ENCODE measurements at places on chromosomes 1 and 21. TPM values are rescaled to one million over a fixed set of nuclear protein-coding genes. Genes with fewer than 3 reads are reported as not detected.

Gene CEP104
- total RNA-seq: 39.5 TPM

Gene SLC45A3
- 8.6 TPM for total RNA-seq

DNA sequence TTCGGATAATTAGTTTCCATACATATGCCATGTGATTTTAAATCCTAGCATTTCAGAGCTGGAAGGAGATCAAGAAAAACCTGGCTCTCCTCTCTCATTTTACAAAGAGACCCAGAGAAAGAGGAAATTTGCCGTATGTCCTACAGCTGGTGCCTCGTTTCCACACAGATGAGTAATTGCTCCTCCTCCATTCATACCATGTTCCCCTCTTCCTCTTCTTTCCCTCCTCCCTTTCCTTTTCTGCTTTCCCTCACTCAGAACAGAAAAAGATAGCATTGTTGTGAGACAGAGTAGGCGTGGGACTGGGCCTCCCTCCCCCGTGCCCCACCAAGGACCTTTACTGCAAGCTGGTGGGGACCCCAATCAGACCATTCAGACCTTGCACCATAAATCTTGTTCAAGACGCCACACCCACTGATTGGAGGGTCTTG is 13.7 kb upstream of the SLC44A3 start:
- H3K4me3 ChIP-seq: no peak overlapping the region
- H3K36me3 ChIP-seq: no peaks in the 10 kb centered on the region
- H3K27ac ChIP-seq: no peak overlapping the region

- peaks cover 23% of the 10 kb centered on the region for H3K4me1 ChIP-seq
- DNase-seq: no peak
- H3K27ac ChIP-seq: no peak overlapping the region
These were observed 31.6 kb upstream of the UBE2U start for GRCh38 chr1:64171797-64172281.

DNA sequence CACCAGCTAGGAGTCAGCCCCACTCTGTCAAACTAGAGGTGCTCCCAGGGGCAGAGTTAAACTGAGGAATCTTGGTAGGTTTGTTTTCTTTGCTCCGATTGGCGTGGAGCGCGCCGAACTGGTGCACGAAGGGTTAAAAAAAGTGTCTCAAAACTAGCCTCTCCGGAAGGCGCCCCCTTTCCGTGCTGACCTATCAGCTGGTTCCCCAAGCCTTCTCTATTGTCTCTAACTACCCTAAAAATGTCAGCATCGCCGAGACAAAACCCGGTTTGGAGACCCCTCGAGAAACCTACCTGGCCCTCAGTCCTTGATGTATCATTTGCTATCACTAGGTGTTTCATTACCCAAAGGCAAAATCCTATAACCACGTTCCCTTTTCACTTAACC is 2.2 kb downstream of the TGFB2 start:
- no peaks in the 10 kb centered on the region for H3K4me1 ChIP-seq
- H3K4me3 ChIP-seq: peak overlapping the region; percentile 48
- no peaks in the 10 kb centered on the region for H3K36me3 ChIP-seq
- DNase-seq: peak; percentile 84
- H3K27me3 ChIP-seq: no peaks in the 10 kb centered on the region
